CD4-positive, alpha-beta T cell (primary cell): ENCODE measurements at places on chromosomes 12 and 14. TPM values are rescaled to one million over a fixed set of nuclear protein-coding genes. Genes with fewer than 3 reads are reported as not detected.

- DNase-seq = no peak
- no peak overlapping the region for H3K27ac ChIP-seq
- no peaks in the 10 kb centered on the region for H3K27me3 ChIP-seq
- H3K4me1 ChIP-seq = no peaks in the 10 kb centered on the region
- H3K4me3 ChIP-seq = no peak overlapping the region
- no peaks in the 10 kb centered on the region for H3K36me3 ChIP-seq
Observed at GRCh38 chr14:47150267-47150666, 498.7 kb upstream of the RPL10L start.

DNA sequence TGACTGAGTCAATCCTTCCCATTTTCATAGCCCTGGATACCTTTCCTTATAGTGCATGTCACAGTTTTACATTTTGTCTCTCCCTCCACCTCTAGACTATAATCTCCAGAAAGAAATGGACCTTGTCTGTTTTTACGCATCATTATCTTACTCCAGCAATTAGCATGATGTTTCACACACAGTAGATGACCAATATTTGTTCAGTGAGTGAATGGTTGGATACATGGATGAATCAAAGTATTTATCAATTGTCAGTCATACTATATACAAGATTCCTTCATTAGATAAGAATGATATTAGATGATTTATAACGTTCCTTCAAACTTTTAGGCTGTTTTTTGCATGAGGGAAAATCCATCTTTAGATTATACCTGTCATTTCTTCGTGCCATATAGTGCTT, 61.1 kb downstream of the PTHLH start:
- H3K4me1 ChIP-seq = no peaks in the 10 kb centered on the region
- H3K27me3 ChIP-seq = no peaks in the 10 kb centered on the region
- no peak for DNase-seq
- no peak overlapping the region for H3K4me3 ChIP-seq

- H3K36me3 ChIP-seq = no peaks in the 10 kb centered on the region
- no peaks in the 10 kb centered on the region for H3K4me1 ChIP-seq
- H3K27me3 ChIP-seq = no peaks in the 10 kb centered on the region
Observed at GRCh38 chr14:38158468-38158867, 49.2 kb upstream of the SSTR1 start.

The CIDEB gene
- 7.4 TPM for total RNA-seq

The ZNF140 gene
- 6.6 TPM for total RNA-seq
